ENCODE measurements at places on chromosomes 13 and 19.

GRCh38 chr19:14655726-14656125 is 18.9 kb downstream of the ADGRE3 start:
- peaks cover 6% of the 10 kb centered on the region for H3K27me3 ChIP-seq
- no peak overlapping the region for H3K4me3 ChIP-seq
- H3K36me3 ChIP-seq: no peaks in the 10 kb centered on the region

DNA sequence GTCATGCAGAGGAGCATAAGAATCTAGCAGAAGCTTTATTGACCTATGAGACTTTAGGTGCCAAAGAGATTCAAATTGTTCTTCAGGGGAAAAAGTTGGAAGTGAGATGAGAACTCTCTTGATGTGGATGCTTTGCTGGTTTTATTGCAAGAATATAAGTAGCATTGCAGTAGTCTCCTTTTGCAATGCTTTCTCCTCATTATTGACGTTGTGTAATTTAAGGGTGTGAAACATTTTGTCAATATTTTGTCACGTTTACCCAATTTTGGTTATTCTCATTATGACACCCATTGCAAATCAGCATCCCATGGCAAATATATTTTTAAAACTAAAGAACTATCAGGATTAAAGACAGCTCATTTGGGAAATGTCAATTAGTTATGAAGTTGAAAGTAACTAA is 11.9 kb upstream of the LILRB5 start:
- H3K27ac ChIP-seq: no peak overlapping the region
- H3K4me3 ChIP-seq: no peak overlapping the region
- no peaks in the 10 kb centered on the region for H3K27me3 ChIP-seq
- H3K4me1 ChIP-seq: no peaks in the 10 kb centered on the region
- H3K36me3 ChIP-seq: no peaks in the 10 kb centered on the region

DNA sequence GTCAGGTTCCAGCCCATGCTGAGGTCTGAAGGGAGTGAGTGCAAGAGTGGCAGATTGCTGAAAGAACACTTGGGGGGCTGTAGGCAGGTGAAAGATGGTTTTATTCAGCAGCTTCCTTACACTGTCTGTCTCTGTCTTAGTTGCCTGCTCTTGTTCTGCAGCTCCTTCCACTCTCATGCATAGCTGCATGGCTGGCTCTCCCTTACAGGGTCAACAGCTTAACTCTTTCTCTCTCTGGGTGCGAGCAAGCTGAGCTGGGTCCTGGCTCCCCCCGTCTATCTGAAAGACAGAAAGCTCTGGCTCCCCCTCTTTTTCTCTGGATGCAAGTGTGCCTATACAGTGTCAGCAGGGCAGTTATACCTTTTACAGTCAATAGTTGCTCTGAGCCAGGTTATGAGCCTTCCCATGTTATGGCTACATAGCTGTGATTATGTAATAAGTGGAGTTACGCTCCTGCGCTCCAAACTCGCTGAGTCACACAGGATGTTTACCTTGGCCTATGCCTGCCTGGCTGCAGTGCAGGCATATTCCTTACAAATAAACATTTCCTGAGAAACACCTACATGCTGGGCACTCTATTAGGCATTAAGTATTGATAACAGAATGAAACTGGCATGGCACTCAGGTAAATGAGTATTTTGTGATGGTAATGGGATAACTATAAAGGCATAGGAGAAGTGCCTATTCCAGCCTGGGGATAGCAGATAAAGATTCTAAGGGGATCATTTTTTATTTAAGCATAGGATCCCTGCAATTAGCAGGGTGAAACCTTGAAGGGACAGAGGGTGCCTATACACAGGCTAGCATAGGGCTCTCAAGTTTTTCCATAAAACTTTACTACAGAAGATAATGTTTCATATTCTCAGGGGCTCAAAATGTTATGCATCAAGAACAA is 826.9 kb upstream of the PCDH9 start:
- no peaks in the 10 kb centered on the region for H3K4me1 ChIP-seq
- no peaks in the 10 kb centered on the region for H3K36me3 ChIP-seq
- no peak overlapping the region for H3K27ac ChIP-seq
- H3K27me3 ChIP-seq: no peaks in the 10 kb centered on the region
- H3K4me3 ChIP-seq: no peak overlapping the region
- DNase-seq: no peak

- no peaks in the 10 kb centered on the region for H3K27me3 ChIP-seq
- peaks cover 23% of the 10 kb centered on the region for H3K4me1 ChIP-seq
- H3K36me3 ChIP-seq: no peaks in the 10 kb centered on the region
Measured at GRCh38 chr13:28494504-28494777, 487 bp downstream of the FLT1 start.

GRCh38 chr13:112974125-112974524 is 5.1 kb downstream of the MCF2L start:
- no peaks in the 10 kb centered on the region for H3K36me3 ChIP-seq
- DNase-seq: no peak
- peaks cover 4% of the 10 kb centered on the region for H3K4me1 ChIP-seq
- H3K4me3 ChIP-seq: no peak overlapping the region

GRCh38 chr13:80151016-80151415 is 189.9 kb downstream of the SPRY2 start:
- no peaks in the 10 kb centered on the region for H3K36me3 ChIP-seq
- no peak overlapping the region for H3K27ac ChIP-seq
- H3K27me3 ChIP-seq: no peaks in the 10 kb centered on the region
- no peak overlapping the region for H3K4me3 ChIP-seq
- DNase-seq: no peak

- H3K36me3 ChIP-seq: no peaks in the 10 kb centered on the region
- no peaks in the 10 kb centered on the region for H3K4me1 ChIP-seq
- no peak overlapping the region for H3K4me3 ChIP-seq
- H3K27ac ChIP-seq: no peak overlapping the region
- no peak for DNase-seq
Measured at GRCh38 chr19:34244611-34245299, 9.6 kb upstream of the GARRE1 start.

- H3K4me1 ChIP-seq: no peaks in the 10 kb centered on the region
- no peaks in the 10 kb centered on the region for H3K27me3 ChIP-seq
- no peak overlapping the region for H3K27ac ChIP-seq
- no peak overlapping the region for H3K4me3 ChIP-seq
- DNase-seq: no peak
Measured at GRCh38 chr13:70505809-70506208, 397.6 kb upstream of the KLHL1 start.

DNA sequence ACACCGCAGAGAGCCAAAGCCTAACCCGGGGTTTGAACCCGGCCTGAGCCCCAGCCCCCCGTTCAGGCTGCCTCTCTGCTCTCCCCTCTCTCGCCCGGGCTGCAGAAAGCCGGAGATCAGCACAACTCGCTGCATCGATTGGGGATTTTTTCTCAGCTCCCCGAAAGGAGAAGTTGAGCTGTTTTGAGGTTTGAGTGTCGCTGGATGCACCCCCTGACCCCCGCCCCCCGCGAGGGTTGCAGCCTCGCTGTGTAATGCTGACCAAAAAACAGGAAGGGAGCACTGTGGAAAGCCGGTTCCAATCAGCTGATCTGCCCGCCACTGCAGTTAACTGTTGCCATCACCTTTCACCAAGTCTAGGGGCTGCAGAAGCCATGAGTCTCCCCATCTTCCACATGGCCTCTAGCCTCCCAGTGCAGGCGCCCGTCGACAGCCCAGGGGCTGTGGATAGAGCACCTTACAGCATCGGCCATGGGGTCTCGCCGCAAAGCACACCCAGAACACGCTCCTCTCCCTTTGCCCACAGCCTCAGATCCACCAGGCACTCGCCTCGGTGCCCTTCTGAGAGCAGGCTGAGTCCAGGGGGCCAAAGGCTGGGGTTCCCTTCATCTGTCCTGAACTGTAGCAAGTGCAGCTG is 34.5 kb downstream of the MYO9B start:
- H3K36me3 ChIP-seq: peaks cover 35% of the 10 kb centered on the region
- peak overlapping the region; percentile 80 for H3K27ac ChIP-seq
- H3K4me3 ChIP-seq: no peak overlapping the region

DNA sequence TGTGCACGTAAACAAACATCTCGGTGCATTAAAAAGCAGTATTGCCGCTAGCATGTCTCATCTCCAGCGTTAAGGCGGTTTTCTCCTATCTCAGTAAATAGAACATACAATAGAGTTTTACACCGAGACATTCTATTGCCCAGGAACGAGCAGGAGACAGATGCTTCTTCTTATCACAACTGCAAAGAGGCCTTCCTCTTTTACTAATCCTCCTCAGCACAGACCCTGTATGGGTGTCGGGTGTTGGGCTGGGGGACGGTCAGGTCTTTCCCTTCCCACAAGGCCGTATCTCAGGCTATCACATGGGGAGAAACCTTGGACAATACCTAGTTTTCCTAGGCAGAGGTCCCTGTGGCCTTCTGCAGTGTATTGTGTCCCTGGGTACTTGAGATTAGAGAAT is 21.2 kb downstream of the ZNF233 start:
- no peak overlapping the region for H3K27ac ChIP-seq
- DNase-seq: no peak
- H3K36me3 ChIP-seq: peaks cover 69% of the 10 kb centered on the region
- no peak overlapping the region for H3K4me3 ChIP-seq

- no peaks in the 10 kb centered on the region for H3K27me3 ChIP-seq
- DNase-seq: no peak
- no peaks in the 10 kb centered on the region for H3K4me1 ChIP-seq
- H3K36me3 ChIP-seq: no peaks in the 10 kb centered on the region
- no peak overlapping the region for H3K4me3 ChIP-seq
- H3K27ac ChIP-seq: no peak overlapping the region
Measured at GRCh38 chr13:101019126-101019525, 344.5 kb upstream of the TMTC4 start.

DNA sequence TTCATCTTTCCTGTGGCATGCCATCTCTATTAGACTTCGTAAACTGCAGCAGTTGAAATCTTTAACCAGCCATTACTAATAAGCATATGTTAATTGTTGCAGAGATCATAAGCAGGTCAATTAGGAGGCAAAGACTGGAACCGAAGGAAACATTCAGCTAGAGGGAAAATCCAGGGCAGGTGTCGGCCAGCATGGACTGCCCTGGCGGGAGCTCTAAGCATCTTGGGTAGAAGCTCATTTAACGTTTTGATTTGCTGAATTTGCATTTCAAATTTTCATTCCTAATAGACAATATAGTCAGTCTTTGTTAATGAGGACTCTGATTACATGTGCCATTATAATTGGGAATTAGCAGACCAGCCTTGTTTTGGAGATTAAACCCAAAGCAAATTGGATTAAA is 238.6 kb downstream of the POU4F1 start:
- no peaks in the 10 kb centered on the region for H3K36me3 ChIP-seq
- H3K4me1 ChIP-seq: no peaks in the 10 kb centered on the region
- no peak overlapping the region for H3K27ac ChIP-seq
- no peaks in the 10 kb centered on the region for H3K27me3 ChIP-seq

GRCh38 chr13:78035500-78035899 is 116.9 kb upstream of the EDNRB start:
- DNase-seq: no peak
- no peak overlapping the region for H3K27ac ChIP-seq
- H3K27me3 ChIP-seq: no peaks in the 10 kb centered on the region
- H3K4me3 ChIP-seq: no peak overlapping the region
- H3K4me1 ChIP-seq: no peaks in the 10 kb centered on the region

DNA sequence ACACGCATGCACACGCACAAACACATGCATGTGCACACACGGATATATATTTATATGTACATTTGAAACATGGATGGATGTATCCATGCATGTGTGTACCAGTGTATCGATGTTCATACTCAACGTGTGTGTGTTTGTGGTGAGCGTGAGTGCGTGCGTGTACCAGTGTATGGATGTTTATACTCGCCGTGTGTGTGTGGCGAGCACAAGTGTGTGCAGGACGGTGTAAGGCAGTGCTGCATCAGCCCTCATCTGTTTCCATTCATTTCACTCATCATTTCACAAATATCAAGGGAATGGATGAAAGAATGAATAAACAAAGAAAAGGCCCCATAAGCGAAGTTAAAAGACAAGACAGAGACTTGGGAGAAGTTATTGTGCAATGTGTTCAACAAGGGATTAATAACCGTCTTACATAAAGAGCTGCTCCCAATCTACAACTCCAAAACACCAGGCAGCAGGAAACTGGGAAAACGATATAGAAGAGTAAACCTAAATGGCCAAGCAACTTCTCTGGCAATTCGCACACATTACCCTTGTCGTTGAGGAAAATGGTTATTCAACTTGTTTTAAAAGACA is 21.7 kb upstream of the MIER2 start:
- H3K4me3 ChIP-seq: no peak overlapping the region
- H3K4me1 ChIP-seq: no peaks in the 10 kb centered on the region
- no peaks in the 10 kb centered on the region for H3K36me3 ChIP-seq
- H3K27ac ChIP-seq: no peak overlapping the region
- no peak for DNase-seq
- H3K27me3 ChIP-seq: peaks cover 50% of the 10 kb centered on the region

DNA sequence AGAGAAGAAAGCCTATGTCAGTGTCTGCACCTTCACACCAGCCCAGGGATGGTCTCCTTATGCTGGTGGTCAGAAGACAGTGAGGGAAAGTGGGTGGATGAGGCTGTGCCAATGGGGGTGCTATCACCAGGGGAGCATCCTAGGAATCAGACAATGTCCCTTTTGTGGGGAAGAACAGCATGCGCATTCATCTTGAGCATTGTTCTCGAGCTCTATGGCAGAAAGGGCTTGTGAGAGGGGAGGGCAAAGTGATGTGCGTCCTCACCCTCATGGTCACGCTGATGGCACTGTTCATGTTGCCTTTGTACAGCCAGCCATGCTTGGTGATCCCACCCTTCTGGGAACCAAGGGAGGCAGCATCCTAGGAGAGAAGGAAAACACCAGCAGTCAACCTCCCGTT is 56.1 kb downstream of the DOCK9 start:
- H3K27me3 ChIP-seq: no peaks in the 10 kb centered on the region
- no peak overlapping the region for H3K4me3 ChIP-seq
- no peaks in the 10 kb centered on the region for H3K4me1 ChIP-seq

DNA sequence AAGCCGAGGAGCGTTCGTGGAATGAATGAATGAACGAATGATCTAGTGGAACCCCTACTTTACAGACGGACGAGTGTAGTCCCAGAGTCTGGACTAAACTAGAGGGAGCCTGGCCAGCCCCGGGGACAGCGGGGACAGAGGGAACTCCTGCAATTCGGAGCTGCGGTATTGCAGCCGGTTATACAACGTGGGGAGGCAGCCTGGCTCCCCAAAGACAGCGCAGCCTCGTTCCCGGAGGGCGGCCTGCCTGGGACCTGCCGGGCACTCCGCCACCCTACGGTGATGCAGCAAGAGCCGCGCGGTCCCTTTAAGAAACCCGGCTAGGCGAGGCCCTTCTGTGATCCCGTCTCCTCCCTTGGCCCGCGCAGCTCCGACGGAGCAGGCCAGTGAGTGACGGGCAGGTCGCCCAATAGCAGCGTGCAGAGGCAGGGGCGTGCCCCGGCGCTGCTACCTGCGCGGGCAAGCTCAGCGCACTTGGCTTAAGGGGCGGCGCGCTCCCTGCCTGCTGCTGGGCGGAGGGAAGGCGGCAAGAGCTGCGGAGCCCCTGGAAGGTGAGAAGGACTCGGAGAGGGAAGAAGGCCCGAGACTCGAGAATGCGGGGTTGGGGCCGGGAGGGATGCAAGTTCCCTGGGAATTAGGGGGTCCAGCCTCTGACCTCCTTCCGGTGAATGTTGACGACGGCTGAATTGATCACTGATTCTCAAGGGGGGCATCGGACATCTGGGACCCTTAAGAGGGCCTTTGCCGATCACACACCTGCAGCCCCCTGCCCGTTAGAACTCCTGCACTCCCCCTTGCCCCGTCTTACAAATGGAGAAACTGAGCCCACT is at the start of gene ABCA7:
TSS of gene ABCA7 (plus strand) at position 462 of the 830 bp plus-strand sequence. CDS start 1,255 bp downstream, outside the sequence.
- no peak within 1 kb of the TSS for H3K27ac ChIP-seq
- DNase-seq: peak; percentile 98
- peaks cover 27% of the 10 kb centered on the region for H3K27me3 ChIP-seq

All from tibial artery (tissue), 4 donors.